ENCODE measurements at places on chromosomes 13 and 19.

DNA sequence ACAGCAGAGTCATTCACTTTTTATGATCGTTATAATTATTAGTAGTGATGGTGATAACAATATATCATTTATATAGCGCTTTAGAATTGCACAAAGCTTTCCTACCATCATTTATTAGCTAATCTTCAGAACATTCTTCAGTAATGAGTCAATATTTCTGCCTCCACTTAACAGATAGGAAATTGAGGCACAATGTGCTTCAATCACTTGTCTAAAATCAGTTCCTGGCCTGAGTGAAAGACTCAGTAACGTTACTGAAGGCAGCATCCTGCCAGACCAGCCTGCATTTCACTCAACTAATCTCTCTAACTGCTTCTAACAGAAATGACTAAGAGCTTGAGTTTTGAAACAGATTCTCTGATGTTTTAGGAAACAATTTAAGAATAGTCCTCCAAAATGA is 412.1 kb downstream of the MZT1 start:
- DNase-seq = no peak

DNA sequence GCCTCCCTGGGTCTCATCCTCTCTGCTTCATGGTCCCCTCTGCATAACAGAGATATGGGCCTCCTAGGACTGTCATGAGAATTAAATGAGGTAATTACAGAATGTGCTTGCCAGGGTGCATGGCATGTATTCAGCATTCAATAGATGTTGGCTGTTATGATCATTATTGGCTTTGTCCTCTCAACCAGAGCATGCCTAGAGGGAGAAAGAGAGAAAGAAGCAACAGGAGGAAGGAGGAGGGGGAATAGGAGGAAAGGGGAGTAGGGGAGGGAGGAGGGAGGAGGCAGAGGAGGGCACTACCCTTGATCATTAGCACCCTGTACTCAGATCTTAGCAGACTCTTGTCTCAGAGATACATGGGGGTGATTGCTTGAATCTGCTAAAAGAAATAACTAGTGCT is 41.0 kb upstream of the SIAH3 start:
- no peak for DNase-seq

DNA sequence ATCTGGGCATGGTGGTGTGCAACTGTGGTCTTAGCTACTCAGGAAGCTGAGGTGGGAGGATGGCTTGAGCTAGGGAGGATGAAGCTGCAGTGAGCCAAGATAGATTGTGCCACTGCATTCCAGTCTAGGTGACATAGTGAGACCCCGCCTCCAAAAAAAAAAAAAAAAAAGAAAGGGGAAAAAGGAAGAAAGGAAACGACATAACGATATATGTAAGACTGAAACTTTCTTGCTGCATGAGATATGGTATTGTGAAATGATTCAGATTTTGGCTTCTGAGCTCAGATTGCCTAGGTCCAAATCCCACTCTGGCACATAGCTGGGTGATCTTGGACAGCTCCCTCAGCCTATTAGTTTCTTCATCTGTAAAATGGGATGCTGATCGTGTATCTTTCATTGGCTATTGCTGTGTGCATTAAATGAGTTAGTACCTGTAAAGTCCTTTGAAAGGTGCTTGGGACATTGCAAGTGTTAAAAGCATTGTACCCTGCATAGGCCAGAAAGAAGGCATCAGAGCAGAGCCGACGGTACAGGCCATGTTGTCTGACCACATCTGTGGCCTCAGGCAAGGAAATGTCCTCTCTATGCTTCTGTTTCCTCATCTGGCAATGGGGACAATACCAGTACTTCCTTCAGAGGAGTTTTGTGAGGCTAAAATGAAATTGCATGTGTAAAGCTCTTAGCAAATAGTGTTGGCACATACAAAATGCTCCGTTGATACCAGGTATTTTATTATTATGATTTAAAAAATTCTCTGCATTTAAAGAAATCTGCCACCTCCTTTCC is 32.6 kb upstream of the SLC46A3 start:
- no peak for DNase-seq

DNA sequence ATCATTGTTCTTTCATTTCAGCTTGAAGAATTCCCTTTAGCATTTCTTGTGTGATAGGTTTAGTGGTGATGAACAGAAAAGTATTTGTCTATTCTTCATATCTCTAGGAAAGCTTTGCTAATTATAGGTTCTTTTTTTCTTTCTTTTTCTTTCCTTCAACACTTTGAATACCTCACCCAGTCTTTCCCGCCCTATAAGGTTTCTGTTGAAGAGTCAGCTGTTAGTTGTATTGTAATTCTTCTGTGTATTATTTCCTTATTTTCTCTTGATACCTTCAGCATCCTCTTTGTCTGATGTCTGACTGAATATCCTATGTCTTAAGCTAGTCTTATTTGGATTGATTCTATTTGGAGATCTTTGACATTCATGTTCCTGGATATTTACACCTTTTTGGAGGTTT is 1989.4 kb downstream of the PCDH9 start:
- DNase-seq = no peak

DNA sequence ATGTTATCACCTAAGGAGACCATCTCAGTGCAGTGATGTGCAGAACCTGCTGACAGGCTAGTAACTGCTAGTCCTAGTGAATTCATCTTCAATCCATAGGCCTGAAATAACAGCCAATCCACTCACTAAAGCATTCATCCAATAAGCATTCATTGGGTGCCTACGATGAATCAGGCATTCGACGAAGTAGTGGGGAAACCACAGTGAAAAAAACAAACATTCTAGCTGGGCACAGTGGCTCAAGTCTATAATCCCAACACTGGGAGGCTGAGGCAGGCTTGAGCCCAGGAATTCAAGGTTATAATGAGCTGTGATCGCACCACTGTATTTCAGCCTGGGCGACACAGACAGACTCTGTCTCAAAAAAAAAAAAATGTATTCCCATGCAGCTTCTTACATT is 135.6 kb downstream of the RNF17 start:
- DNase-seq = no peak

DNA sequence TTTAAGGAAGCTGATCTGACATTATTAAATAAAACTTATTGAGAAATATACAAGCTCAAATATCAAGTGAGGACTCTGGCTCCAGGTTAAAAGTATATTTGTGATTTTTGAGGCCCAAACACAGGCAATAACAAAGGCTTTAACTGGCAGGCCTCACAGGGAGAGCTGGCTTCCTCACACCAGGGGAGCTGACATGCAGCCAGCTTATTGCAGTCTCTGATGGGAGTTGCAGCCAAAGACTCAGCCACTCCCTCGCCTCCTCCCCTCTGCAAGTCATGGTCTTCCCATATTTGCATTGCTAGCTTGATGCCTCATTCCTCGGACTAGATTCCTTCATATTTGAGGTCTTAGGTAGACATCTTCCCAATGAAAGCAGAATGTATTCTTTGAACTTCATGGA is 647.1 kb upstream of the SLITRK6 start:
- no peak for DNase-seq

DNA sequence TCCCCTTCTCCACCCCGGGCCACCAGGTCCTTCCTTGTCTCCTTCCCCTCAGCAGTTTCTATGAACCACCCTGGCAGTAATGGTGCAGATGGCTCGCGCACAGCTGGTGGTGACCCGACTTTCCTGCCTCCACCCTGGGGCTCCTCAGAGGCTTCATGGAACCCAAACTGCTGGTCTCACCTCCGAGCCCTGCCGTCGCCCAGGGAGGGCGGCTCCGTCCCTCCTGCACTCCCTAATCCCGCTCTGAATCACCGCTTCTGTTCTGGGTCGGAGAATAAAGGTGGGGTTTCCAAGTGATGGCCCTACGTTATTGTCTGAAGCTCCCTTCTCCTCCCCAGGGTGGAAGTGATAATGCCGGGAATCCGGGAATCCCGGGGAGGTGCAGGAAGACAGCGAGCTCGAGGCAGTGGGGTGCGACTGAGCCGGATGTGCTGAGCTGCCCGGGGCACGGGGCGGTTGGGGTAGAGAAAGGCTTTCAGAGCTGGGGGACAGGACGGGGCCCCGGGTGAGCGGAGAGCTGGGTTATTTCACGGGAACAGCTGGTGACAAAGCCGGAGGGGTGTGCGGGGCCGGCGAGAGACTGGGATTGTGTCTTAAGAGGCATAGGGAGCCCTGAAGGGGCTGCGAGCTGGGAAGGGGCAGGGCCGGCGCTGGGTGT is 711 bp downstream of the FUT2 start:
- DNase-seq = no peak

DNA sequence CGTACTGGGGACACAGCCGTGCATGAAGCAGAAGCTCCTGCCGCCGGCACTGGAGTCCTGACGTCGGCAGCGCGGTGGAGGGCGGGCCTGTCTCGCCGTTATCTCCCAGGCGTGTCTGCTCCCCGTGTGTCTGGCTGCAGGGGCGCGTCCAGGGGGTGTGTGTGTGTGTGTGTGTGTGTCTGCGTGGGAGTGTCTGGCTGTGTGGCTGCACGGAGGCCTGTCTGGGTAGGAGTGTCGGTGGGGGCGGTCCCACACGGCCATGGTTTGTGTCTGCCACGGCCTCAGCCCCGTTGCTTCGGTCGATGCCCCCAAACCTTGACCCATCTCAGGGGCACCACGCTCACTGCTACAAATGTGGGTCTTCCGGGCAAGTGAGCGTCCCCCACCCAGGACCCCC is 18.3 kb downstream of the ARID3A start:
- no peak for DNase-seq

DNA sequence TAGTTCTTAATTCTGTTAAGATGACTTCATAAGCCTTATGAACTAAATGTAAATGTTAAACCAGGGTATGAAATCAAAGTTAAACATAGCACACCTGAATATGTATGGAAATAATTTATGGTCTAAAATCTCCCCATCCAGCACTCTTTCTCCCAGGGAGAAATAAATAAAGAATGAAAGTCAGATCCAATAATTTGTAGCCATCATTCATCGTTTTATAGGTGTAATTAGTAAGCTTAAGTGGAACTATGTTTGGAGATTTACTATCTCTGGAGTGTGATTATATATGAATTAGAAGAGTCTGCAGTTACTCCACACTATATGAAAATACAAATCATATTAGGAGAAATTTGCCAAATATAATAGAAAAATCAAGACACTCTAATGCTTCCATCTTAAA is 405.1 kb downstream of the DACH1 start:
- no peak for DNase-seq

- DNase-seq = no peak
Measured at GRCh38 chr19:28445826-28446225, 767.1 kb downstream of the UQCRFS1 start.

DNA sequence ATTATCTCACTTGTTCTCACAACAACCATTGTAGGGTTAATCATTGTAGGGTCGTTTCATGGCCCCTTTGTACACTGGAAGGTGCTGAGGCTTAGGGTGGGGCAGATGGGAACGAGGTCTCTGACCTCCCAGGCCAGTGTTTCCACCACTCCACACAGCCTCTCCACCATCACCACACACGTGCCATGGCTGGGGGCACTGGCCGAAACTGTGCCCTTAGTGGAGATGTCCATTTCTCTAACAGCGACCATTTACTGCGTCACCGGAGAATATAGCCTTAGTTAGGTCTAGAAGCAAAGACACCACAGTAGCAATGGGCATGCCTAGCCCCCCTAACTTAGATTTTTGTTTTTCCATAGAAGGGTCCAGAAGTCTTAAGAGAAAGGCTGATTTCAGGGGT is 36.5 kb downstream of the COL4A1 start:
- no peak for DNase-seq

DNA sequence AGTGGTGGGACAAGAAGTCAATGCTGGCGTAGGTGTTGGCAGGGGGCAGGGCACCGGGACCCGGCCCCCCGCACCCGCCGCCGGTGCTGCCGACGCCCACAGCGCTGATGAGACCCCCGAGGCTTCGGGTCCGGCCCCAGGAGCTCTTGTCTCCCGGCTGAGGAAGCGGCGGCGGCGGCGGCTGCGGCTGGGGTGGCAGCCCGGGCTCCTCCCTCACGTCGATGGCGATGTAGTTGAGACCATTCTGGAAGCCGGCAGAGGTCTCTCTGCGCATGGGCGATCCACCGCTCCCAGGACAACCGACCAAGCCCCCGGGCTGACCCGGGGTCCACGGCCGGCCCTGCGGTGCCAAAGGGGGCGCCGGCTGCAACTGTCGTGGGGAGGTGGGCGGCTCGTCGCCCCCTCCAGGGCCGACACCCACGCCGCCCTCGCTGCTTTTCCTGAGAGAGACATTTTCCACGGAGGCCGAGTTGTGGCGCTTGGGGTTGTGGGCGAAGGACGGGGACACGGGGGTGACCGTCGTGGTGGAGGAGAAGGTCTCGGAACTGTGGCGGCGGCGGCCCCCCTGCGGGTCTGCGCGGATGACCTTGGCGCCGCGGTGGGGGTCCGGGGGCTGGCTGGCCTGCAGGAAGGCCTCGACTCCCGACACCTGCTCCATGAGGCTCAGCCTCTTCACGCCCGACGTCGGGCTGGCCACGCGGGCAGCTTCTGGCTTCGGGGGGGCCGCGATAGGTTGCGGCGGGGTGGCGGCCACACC is 4.1 kb downstream of the IRS2 start:
- no peak for DNase-seq

- DNase-seq = no peak
Measured at GRCh38 chr13:44546164-44546563, 30.0 kb downstream of the TSC22D1 start.

GRCh38 chr19:28985201-28985600 is 227.8 kb downstream of the UQCRFS1 start:
- DNase-seq = no peak

- DNase-seq = no peak
Measured at GRCh38 chr19:35767288-35768081, 7.9 kb upstream of the ARHGAP33 start.

DNA sequence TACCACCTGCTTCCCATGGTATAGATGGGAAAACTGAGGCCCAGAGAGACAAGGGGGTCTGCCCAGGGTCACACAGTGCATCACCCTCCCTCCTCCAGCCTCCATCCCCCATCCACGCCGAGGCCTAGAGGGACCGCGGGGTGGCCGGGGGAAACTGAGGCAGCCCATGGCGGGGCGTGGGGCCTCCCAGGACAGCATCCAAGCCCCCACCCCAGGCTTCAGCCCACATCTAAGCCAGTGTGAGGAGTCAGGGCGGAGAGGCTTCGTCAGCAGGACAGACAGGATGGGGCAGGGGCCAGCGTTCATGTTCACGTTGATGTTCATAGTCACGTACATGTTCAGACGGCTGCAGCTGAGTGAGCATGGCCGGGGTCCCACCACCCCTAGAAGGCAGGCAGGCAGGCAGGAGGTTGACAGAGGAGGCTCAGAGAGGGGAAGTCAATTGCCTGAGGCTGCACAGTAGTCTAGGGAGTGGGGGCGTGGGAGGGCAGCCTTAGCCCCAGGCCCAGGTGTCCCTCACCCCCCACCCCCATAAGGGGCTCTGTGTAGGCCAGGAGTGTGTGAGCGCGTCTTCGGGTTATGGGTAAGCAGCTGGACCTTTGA is 23.3 kb downstream of the SMIM24 start:
- DNase-seq = no peak

DNA sequence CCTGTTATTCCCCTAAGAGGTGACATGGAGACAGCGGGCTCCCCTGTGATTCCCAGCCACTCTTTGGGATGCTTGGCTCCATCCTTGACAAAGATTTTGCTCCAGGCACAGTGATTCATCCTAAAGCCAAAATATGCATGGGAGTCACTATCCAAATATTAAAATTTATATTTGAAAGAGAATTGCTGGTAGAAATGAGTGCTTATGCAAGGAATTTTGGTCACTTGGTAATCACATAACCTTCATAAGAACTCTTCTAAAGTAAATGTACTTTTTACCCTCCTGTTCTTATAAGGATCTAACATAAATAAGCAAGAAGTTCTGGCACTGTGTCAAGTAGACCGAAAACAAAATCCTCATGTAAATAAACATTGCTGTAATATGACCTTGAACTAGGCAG is 385.8 kb downstream of the ITGBL1 start:
- no peak for DNase-seq
